Subcutaneous adipose tissue (tissue), 4 donors: ENCODE measurements at places on chromosomes 4 and X. TPM values are rescaled to one million over a fixed set of nuclear protein-coding genes. Genes with fewer than 3 reads are reported as not detected.

DCK gene
- 32.0 TPM for total RNA-seq

ETDB gene
- total RNA-seq, result not detected

XAGE2 gene
- total RNA-seq, result not detected

HSFX2 gene
- not detected for total RNA-seq

MAGEA2 gene
- not detected for total RNA-seq

SHROOM3 gene
- not detected for total RNA-seq

PGK1 gene
- 154 TPM for total RNA-seq

INTS6L gene
- total RNA-seq, result 9.3 TPM

TMEM47 gene
- total RNA-seq, result 31.1 TPM

EDA gene
- 6.8 TPM for total RNA-seq

CLDN2 gene
- 1.2 TPM for total RNA-seq

PNMA6A gene
- 1.1 TPM for total RNA-seq

ZGRF1 gene
- total RNA-seq, result 7.7 TPM

PTTG2 gene
- total RNA-seq, result not detected

EPGN gene
- total RNA-seq, result not detected

CTAG1B gene
- total RNA-seq, result not detected

CNOT6L gene
- 31.3 TPM for total RNA-seq

TTC29 gene
- not detected for total RNA-seq

RAB33A gene
- not detected for total RNA-seq

CD38 gene
- 15.5 TPM for total RNA-seq

SSX2 gene
- total RNA-seq, result not detected

HSPA4L gene
- total RNA-seq, result 0.88 TPM

RPS6KA3 gene
- total RNA-seq, result 48.4 TPM

GC gene
- not detected for total RNA-seq

OCIAD1 gene
- total RNA-seq, result 90.6 TPM

CLIC2 gene
- total RNA-seq, result 32.8 TPM
